Stimulated activated CD8-positive, alpha-beta memory T cell treated with anti-CD3 and anti-CD28 coated beads, Interleukin-7, amount 100 ng/mL, for 4 hours (primary cell): ENCODE measurements at places on chromosomes 12 and 14.

DNA sequence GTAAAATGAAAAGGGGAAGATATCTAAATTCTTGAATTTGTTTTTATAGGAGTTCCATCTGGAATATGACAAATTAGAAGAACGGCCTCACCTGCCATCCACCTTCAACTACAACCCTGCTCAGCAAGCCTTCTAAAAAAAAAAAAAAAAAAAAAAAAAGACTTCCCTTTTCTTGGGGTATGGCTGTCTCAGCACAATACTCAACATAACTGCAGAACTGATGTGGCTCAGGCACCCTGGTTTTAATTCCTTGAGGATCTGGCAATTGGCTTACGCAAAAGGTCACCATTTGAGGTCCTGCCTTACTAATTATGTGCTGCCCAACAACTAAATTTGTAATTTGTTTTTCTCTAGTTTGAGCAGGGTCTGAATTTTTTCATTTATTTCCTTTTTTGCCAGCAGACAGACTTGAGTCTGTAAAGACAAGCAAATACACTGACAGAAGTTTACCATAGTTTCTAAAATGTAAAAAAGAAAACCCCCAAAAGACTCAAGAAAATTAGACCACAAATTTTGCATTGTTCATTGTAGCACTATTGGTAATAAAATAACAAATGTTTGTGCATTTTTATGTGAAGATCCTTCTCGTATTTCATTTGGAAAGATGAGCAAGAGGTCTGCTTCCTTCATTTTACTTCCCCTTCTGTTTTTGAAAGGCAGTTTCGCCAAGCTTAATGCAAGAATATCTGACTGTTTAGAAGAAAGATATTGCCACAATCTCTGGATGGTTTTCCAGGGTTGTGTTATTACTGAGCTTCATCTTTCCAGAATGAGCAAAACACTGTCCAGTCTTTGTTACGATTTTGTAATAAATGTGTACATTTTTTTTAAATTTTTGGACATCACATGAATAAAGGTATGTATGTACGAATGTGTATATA, 12.1 kb upstream of the KCNMB4 start:
- DNase-seq: no peak

- no peak for DNase-seq
Measured at GRCh38 chr14:55578511-55578910, 1.5 kb upstream of the KTN1 start.

- DNase-seq: no peak
Measured at GRCh38 chr14:61491224-61491623, 169.8 kb downstream of the PRKCH start.

DNA sequence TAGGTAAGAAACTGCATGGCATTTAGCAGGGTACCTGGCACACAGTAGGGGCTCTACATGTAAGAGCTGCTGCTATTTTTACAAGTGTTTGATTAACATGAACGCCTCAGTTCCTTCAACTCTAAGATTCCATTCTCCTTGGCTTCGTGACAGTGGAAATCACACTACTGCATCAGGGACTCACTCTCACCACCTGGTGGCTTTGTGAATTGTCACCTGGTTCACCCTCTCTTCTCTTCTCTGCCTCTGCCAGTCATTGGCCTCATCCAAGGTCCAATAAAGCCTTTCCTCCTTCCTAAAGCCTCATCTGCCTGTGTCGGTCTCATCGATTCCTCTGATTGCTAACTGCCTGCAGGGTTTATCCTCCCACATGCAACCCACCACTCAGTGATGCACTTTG, 476.4 kb downstream of the VRK1 start:
- DNase-seq: no peak

DNA sequence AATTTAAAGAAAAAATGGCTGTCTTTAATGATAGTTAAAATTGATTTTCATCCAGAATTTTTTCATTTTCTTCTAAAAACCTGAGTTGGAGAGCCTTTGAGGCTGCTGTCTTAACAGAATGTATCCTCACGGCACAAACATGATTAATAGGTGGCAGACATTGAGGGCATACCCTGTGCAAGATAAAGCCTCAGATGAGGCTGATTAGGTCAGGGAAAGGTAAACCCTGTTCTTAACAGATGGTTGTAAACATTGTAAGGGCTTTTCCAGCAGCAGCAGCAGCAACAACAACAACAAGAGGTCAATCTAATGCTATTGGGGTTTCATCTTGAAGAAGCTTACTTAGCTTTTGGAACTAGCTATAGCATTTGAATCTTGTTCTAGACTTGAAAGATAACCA, 17.4 kb downstream of the GNG2 start:
- DNase-seq: no peak

- no peak for DNase-seq
Measured at GRCh38 chr12:1880876-1881275, 37.6 kb downstream of the CACNA2D4 start.

- no peak for DNase-seq
Measured at GRCh38 chr14:75495399-75495798, 26.9 kb upstream of the BATF start.

GRCh38 chr14:104865081-104865630, at the start of gene CEP170B:
TSS of gene CEP170B (plus strand) at chr14:104865268. CDS start at chr14:104868451, 3,183 bp downstream.
- DNase-seq: peak; percentile 20

DNA sequence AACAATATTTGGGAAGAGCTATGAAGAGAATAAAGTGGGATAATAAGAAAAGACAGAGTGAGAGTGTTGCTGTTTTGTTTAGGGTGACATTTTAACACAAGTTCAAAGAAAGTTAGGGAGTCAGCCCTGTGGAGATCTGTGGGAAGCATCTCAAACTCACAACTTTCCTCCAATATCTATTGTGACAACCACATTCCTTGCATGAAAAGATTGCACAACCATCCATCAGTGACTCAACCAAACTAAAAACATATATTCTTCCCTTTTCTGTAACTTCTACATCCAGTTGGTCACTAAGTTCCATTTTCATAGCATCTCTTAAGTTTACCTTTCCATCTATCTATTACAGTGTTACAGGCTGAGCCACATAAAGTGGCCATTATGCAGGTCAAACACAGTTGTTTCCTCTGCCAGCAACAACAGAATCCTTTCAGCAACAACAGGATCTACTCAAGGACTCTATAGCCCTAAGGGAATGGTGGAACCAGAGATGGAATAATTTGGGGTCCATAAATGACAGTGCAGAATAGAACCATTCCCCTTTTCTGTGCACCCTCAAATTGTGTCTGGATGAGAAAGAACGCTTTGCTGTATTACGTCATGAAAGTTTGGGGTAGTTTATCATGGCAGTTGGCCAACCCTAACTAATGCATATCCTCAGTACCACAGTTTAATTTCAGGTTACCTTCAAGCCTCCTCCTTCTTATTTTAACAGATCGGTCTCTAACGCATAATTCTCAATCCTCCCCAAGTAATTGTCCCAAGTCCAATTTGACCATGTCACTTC, 118.8 kb downstream of the ST8SIA1 start:
- DNase-seq: no peak

DNA sequence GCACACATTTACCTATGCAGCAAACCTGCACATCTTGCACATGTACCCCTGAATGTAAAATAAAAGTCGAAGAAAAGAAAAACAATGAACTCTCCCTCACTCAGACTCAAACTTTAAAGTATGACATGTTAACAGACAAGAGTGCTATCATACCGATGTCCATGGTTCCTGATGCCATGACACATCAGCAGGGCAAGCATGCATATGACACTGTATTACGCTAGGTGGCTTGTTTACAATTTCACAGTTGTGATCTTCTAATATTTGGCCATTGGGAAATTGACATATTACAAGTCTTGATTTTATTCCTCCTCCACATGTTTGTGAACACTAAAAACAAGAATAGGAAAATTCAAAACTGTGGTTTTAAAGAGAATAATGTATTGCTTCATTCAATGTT, 126.6 kb downstream of the ADAMTS20 start:
- no peak for DNase-seq

DNA sequence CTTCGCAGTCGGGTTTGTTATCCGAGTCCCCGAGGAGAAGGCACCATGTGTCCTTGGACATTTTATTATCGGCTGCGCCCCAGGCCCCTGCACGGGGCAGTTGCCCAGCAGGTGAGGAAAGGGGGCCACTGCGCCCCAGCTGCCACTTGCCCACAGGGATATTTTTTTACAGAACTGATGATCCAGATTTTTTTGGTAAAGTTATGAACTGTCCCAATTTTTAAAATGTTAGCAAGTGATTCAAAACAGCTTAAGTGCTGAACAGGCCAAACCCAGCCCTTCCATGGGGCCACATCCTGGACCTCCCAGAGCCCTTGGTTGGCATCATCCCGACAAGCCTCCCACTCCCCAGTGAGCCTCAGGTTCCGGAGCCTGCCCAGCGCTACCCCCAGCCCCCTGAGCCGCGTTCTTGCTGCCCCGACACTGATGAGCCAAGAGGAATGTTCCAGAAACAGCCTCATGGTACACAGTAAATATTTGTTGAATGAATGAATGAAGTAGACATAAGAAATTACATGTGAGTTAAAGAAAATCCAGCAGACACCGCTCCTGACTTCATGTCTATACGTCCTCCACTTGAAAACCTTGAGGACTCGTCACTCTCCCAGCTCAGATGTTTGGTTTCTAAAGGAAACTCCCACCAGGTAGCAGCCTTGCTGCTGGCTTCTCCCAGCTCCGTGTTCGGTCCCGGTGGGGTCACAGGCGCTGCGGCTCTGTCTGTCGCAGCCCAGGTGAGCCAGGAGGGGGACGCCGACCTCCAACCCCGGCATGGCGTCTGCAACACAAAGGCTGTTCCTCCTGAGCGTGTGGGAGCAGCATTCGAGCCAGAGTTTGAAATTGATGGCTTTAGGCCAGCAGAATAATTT, 88.5 kb downstream of the ADGRD1 start:
- DNase-seq: no peak

- no peak for DNase-seq
Measured at GRCh38 chr14:104289507-104289906, 151.1 kb downstream of the KIF26A start.

- DNase-seq: no peak
Measured at GRCh38 chr14:99235582-99236320, 36.2 kb downstream of the BCL11B start.

- DNase-seq: no peak
Measured at GRCh38 chr12:46523446-46523845, 150.9 kb upstream of the SLC38A2 start.

- no peak for DNase-seq
Measured at GRCh38 chr14:65840786-65841185, 428.3 kb downstream of the FUT8 start.

GRCh38 chr14:26599291-26599690, 1.5 kb upstream of the NOVA1 start:
- no peak for DNase-seq

GRCh38 chr14:58298477-58299400, at the start of gene ARID4A:
TSS of gene ARID4A (plus strand) at chr14:58298555. CDS start at chr14:58299855, 1,300 bp downstream.
- DNase-seq: peak; percentile 1

- no peak for DNase-seq
Measured at GRCh38 chr14:95943699-95944098, 67.1 kb downstream of the TUNAR start.

DNA sequence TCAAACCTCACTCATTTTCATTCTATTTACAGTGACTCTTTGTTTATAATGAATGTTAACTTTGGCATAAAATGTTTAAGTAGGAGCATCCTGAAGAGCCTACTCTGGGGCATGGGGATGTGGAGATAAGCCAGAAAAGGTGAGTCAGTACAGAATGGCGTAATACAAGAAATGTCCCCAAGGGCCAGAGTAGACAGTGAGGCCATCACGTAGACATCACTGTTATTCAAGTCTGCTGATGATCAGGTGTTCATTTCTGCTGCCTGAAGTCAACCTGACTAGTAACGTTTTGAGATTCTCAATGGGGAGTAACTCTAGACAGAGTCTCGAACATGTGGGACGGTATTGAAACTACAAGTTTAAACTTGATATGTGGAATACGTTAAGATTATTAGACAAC, 47.6 kb upstream of the PKP2 start:
- DNase-seq: no peak

GRCh38 chr12:2737656-2738241, 57.0 kb upstream of the FKBP4 start:
- DNase-seq: no peak

DNA sequence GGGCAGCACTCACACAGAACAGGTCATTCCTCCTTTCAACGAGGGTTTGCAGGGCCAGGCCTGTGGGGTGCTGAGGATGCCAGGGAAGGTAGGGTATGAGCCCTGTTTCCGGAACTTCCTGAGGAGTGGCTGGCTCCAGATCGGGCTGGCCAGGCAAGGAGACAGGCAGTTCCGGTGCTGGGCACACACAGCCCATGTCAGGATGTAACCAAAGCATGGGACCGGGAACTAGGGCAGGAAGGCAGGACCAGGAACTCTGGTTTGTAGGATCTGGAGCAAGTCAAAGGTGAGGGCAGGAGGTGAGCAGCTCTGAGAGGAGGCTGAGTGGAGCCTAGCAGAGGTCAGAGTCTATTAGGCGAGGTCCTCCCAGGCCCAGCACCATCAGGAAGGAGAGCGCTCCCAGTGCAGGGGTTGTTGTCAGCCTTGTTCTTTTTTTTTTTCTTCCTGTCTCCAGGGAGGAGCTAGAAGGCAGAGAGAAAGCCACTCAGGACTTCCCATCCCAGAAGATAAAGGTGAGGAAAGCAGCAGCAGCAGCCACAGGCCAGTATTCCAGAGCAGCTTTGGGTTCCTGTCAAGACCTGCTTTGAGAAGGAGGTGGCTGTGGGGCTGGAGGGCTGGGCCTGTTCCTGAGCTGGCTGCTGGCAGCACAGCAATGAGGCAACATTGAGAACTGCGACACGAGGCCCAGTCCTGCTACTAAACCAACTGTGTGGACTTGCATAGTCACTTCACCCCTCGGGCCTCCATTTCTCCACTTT, 49.0 kb upstream of the PTGR2 start:
- no peak for DNase-seq

DNA sequence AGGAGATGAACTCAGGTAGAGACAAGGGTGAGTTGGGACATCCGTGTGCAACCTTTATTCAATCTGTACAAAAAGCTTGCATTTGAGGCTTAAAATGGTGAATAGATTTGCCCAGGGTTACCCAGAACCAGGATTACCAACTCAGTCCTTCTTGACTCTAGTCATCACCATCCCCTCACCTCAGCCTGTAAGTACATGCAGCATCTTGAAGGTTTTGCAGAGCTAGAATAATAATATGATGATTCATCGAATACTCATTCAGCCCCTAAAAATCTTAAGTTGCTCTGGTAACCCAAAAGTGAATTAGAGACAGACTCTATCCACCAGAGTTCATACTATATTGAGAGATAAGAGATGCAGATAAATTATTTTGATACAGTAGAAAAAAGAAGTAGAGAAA, 90.3 kb downstream of the NKX2-1 start:
- no peak for DNase-seq

- DNase-seq: no peak
Measured at GRCh38 chr14:31051511-31051910, 25.3 kb upstream of the STRN3 start.

DNA sequence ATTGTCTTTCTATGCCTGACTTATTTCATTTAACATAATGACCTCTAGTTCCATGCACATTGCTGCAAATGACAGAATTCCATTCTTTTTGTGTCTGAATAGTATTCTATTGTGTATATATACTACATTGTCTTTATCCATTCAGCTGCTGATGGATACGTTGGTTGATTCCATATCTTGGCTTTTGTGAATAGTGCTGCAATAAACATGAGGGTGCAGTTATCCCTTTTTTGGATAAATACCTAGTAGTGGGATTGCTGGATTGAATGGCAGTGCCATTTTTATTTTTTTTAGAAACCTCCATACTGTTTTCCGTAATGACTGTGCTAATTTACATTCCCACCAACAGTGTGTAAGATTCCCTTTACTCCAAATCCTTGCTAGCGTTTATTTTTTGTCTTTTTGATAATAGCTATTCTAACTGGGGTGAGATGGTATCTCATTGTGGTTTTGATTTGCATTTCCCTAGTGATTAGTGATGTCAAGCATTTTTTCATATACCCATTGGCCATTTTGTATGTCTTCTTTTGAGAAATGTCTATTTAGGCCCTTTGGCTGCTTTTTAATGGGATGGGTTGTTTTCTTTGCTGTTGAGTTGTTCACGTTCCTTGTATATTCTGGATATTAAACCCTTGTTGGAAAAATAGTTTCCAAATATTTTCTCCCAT, 2.3 kb downstream of the OAS2 start:
- no peak for DNase-seq
